DMS79 treated with DMSO at 0.1 percent for 48 hours (cell line): ENCODE measurements at places on chromosomes 5 and 9.
A peak's percentile ranks its signal among the peaks of the same experiment; 100 is the strongest.

DNA sequence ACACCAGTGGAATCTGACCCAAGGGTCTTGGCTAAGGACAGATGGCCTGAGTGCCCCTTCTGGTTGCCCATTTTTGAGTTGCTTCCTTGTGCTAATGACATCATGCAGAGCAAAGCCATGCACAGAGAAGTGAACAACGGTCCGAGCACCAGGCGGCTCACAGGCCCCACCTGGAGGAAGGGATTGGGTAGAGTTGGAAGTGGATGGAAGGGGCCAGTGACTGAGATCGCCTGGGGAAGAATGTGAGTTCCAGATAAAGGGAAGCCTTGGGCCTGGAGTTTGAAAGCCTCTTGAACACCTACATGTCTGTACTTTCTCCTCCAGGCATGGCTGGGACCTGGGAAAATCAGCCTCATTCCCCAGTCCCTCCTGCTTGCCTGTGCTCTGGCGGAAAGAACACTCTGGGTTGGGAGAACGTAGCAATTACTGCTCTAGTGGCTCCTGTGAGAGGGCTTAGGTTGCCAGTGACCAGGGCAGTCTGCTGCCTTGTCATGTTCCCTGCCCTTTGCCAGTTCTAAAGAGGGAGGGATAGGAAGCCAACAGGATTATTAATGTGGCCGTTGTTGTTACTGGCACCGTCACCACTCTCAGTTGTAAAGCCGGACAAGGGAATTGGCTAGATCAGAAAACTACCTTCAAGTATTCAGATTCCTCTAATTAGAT is 62.5 kb upstream of the PTPN3 start:
- DNase-seq, result no peak

- DNase-seq, result no peak
These were observed 54.6 kb upstream of the ECM2 start for GRCh38 chr9:92590377-92590776.

GRCh38 chr5:149782018-149782894 is 52.1 kb downstream of the PPARGC1B start:
- no peak for DNase-seq

- no peak for DNase-seq
These were observed 3.2 kb upstream of the NSD1 start for GRCh38 chr5:177130211-177131018.

- no peak for DNase-seq
These were observed 70.0 kb downstream of the LMNB1 start for GRCh38 chr5:126846744-126847455.

DNA sequence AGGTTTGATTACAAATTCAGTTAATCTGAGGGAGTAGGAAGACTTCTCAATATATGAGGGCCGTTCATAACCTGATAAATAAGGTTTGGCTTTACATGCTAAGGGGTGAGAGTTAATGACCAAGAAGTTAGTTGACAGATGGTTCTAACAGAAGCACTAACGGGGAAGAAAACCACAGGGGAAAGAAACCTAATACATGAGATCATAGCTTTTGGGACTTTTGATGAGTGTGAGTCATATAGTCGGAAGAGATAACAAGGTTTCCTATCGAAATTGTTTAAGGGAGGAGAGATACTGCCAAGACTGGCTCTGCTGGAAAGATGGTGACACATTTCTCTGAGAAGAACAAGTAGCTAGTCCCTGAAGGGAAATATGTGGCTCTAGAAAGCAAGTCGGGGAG is 140.1 kb downstream of the COX7C start:
- DNase-seq, result no peak

GRCh38 chr5:74640954-74641734 is 616 bp upstream of the ENC1 start:
- DNase-seq, result peak; percentile 64

- no peak for DNase-seq
These were observed 65.3 kb upstream of the HTR4 start for GRCh38 chr5:148719605-148720004.

GRCh38 chr5:88695931-88696330 is 187.1 kb downstream of the MEF2C start:
- no peak for DNase-seq

DNA sequence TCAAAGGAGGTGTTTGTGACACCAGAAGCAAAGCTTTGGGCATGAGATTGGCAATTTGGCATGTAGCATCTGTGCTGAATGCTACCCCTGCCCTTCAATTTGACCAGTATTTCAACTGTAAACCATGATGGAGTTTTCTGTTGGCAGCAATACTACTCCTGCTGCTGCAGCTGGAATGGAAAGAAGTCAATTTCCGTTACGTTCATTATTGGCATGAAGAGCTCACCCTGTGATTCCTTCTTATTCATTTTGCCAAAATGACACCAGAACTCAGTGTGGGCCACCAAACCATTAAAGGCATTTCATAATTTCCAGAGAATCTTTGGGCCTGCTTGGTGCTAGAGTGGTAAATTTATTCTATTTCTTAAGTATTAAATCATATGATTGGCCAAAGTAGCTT is 433.1 kb upstream of the DMAC1 start:
- DNase-seq, result no peak

DNA sequence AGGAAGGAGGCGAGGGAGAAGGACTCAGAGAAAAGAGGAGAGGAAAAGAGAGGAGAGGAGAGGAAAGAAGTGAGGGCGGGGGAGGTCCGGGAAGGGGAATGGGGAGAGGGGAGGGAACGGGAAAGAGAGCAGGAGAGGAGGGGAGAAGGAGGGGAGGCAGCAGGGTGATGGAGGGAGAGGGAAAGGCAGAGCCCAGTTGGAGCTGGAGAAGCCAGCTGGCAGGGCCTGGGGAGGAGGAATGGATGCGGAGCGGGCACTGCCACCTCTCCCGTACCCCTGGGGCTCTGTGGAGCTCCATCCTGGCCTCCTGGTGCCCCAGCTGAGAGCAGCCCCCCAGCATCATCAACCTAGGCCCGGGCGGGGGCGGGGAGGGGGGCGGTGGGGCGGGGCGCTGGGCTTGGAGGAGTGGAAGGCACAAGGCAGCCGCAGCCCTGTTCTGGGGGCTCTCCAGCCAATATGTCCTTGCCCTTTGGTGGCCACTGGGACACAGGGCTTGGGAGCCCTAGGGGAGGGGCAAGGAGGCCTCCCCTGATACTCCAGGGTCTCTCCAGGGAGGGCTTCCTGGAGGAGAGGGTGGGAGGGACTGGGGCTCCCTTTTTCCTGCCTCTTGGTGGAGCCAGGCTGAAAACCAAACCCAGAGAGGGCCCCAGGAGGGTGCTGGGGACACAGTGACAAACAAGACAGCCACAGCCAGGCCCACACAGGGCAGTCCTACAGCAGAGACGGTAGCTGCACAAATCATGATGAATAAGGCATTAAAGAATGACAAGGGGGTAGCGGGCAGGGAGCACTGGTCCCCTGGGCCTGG is 123.7 kb downstream of the C9orf50 start:
- peak; percentile 92 for DNase-seq
